ENCODE measurements at places on chromosomes 7 and 10.
A peak's percentile ranks its signal among the peaks of the same experiment; 100 is the strongest.

DNA sequence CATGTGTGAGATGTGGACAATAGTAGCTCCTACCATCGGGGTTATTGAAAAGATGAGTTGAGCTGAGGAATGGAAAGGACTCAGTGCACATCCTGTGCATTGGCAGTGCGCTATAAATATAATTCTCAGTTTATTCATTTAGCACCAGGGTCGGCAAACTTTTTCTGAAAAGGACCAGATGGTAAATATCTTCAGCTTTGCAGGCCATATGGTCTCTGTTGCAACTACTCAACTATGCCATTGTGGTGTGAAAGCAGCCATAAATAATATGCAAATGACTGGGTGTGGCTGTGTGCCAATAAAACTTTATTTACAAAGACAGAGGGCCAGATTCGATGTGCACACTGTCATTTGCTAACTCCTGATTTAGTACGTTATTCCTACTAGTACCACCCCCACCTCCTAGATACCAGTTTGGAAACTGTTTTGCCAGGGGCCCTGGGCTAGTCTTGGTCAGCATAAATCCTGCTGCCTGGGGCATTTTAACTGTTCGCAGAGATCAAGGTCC, 422.9 kb upstream of the MKI67 start:
- no peak for DNase-seq

DNA sequence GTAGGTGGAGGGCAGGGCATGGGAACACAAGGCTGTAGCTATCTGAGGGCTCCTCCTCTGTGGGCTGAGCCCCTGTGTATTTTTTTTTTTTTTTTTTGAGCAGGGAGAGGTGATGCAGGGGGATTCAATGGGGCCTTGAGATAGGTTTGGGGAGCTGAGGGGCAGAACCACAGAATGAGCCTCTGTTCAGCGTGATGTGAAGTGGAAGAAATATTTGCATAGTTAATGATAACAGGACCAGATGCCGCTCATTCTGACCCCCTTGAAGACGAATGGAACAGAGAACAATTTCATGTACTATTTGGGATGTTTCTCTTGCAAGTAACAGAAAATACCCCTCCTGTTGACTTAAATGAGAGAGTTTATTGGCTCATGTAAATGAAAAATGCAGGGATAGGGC, 69.7 kb upstream of the EMX2 start:
- no peak for DNase-seq

GRCh38 chr10:123102673-123103072, 33.1 kb upstream of the HMX3 start:
- no peak for DNase-seq

DNA sequence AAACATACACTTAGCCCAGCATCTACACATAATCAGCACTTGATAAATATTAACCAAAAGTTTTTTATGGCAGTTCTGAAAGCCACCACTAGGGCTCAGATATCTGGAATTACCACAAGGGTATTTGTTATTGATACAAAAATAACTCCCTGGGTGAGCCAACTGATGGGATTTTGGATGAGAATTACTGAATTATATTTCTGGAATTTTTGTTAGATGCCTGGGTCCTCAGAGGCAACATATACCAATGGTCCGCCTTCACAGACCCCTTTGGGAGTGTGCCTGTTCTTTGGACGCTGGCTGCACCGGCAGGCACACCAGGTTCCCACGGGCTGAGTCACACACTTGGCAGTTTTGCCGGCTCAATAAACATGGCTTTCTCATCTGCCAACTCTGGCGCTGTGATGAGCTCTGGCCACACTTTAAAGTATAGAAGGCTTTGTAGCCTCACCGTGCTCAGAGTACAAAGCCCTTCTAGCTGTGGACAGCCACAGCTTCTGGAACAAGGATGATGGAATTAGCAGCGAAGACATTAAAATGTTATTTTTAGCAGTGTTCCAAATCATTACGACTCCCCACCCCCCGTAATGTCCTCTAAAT, 24.5 kb upstream of the EEPD1 start:
- DNase-seq: no peak

DNA sequence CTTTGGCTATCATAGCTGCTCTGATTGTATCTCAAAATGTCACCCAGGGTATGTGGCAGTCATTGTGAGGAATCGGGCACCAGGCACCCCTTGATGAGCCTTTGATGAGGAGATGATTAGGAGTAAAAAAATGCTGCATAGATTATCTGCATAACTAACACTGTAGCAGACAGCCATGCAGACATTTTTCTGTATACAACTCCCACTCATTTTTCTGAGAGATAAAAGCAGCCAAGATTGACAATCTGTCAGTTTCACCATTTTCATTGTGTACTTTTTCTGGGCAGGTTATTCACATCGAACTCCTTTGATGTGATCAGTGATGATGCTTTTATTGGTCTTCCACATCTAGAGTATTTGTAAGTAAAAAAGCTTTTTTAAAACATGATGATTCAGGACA, 19.4 kb downstream of the LGI1 start:
- no peak for DNase-seq

DNA sequence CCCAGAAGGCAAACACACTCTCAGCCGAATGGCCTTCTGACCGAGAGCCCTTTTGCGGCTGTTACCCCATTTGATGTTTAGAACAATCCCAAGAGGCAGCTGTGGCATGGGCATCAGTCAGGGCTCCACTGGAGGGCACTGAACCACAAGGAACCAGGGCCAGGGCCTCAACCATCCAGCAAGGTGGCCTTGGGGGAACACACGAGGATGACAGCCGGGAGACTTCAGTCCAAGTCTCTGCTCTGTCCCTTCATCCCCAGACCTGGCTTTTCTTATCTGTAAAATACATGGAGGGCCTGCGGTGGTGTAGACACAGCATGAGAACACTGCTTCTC, 63.6 kb upstream of the INSIG1 start:
- DNase-seq: no peak

- DNase-seq: no peak
Measured at GRCh38 chr10:57202356-57202755, 841.3 kb upstream of the ZWINT start.

DNA sequence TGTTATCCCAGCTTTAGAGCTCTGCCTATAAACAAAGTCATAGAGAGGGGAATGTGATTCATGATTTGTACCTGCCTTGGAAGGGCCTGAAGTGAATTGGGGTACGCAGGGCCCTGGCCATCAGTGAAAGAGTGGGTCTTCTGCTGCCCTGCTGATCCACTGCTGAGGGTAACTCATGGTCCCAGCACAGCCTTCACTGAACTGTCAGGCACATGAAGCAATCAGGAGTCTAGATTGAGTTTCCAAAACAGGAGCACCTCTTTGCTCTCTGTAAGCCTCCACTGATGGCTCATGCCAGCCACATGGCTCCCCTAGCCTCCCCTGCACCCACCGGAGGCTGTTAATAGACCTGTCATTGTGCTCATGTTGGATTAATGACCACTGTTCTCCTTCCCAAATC, 217.6 kb downstream of the KCNMA1 start:
- no peak for DNase-seq

DNA sequence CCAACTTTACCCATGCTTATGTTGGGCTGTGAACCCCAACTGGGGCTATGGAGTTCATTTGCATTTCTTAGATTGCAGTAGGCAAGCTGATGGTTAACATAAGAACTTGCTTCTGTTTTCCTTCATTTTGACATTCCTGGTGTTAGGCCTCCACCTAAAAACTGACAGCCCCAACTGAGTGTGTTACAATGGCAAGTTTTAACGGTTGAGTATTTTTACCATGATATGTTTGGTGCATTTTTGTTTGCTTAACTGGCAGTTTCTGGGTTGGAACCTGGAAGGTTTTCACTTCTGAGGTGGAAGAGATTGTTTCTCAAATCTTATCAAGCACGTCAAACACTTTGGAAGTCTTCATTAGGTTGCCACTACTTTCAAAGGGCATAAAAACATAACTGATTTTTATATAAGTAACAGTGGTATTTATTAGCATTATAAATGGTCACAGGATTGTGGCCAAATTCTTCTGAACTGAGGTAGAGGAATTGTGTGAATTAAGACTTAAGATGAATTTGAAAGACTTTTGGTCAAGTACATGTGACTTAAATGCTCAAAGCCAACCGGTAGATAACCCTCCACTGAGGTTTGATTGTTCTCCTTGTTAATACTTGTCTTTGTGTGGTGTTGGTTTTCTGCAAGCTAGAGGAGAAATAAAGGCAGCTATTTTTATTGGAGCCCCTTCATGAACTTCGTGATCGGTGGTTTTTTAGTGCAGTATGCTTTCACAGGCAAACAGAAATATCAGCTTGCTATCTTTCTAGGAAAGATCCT, 2.8 kb downstream of the BMI1 start:
- DNase-seq: no peak

DNA sequence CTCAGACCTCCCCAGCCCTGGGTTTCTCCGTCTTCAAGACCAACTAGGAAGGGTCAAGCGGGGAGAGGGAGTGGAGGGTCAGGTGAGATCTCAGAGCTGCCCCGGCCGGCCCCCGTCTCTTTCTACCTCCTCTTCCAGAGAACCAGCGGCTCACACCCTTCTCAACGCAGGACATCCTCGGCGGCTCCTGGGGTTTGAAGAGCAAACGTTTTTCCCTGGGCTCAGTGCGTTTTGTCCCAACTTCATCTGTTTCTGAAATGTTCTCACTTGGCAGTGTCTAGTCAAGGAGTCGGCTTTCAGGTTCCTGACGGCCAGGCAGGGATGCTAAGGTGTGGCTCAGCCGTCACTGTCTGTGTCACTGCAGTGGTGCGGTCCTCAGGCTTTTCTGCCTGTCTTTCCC, 416.4 kb upstream of the FOXK1 start:
- no peak for DNase-seq

DNA sequence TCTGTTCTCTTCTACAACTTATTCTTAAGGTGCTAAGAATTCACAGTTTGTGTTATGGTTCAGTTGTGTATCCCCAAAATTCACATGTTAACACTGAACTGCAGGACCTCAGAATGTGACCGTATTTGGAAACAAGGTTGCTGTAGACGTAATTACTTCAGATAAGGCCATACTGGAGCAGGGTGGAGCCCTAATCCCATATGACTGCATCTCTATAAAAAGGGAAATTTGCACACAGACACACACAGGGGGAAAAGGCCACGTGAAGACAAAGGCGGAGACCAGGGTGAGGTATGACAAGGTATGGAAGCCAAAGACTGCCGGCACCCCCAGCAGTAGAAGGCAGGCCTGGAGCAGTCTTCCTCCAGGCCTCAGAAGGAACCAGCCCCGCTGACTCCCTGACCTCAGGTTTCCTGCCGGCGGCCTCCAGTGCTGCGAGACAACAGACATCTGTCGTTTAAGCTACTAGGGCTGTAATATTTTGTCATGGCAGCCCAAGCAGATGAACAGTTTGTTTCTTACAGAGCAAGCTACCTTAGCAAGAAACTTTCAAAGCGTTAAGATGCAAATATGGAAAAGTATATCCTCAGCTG, 98.7 kb downstream of the PROSER2 start:
- DNase-seq: no peak

DNA sequence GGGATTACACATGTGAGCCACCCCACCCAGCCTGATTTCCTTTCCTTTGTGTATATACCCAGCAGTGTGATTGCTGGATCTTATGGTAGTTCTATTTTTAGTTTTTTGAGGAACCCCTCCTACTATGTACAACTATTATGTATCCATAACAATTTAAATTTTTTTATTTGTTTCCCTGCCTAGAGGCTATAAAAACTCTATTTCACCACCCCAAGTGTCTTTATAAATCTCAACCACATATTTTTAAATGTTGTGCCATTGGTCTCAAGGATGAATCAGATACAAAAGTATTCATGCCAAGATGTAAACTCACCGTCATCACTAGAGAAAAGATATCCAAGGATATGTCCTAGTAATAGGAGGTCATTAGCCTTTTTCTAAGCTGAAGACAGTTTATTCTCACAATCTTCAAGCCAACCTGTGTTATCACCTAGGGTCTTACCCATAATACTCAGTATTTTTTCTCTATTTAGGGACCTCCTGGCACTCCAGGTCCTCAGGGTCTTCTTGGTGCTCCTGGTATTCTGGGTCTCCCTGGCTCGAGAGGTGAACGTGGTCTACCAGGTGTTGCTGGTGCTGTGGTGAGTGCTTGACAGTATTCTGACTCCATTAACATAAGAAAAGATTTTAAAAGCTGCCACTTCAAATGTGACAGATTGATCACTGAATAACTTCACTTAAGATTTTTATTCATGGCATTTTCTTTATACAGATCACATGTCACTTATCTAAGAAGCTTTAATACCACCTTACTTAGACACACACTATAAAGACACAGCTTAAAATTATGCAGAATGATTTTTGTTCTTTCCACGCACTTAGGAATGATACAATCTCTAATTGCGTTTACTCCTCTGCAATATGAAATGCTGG, 29.4 kb downstream of the COL1A2 start:
- no peak for DNase-seq

GRCh38 chr10:4786043-4786839, 39.8 kb upstream of the AKR1E2 start:
- DNase-seq: no peak

GRCh38 chr7:143214789-143215679, 6.8 kb upstream of the TAS2R40 start:
- DNase-seq: peak; percentile 78

DNA sequence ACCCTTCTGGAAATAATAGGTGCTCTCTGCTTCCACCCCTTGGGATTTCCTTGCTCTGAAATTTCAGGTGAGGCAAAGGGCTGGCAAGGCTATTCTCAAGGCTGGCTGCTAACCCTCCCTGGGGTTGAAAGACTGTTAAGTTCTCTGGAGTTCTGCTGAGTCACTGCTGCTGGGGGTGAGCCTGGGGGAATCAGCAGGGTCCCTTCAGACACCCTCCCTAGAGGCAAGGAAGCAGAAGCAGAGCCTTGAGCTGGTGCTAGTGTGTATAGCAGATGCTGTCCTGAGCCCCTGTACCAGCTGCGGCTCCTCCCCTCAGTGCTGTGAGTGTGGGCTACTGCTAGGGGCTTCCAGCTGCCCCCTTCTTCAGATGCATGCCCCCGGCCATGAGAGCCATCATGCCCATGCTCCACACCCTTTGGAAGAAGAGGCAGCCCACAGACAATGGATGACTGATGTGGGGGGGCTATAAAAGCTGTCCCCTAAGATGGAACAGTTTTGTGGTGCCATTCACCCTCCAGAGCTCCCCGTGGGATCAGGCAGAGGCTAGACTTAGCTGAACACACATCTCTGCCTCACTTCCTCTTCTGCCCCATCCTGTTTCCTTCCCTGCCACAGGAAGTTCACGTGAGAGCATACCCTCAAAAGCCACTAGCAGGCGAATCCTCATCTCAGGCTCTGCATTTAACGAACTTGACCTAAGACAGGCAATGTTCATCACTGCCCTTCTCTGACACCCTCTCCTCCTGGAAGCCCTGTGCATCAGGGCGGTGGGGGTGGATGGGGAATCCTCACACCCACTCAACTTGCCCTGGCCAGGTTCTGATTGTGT, 91.8 kb downstream of the SH3PXD2A start:
- peak; percentile 54 for DNase-seq
